OCI-M1 (cell line): ENCODE measurements at places on chromosomes 2 and 18.

- no peak for DNase-seq
Observed at GRCh38 chr2:19739256-19739655, 162.5 kb downstream of the TTC32 start.

- DNase-seq, result no peak
Observed at GRCh38 chr18:77079954-77080682, 52.5 kb downstream of the MBP start.

- no peak for DNase-seq
Observed at GRCh38 chr2:28150236-28150915, 242.3 kb upstream of the FOSL2 start.

DNA sequence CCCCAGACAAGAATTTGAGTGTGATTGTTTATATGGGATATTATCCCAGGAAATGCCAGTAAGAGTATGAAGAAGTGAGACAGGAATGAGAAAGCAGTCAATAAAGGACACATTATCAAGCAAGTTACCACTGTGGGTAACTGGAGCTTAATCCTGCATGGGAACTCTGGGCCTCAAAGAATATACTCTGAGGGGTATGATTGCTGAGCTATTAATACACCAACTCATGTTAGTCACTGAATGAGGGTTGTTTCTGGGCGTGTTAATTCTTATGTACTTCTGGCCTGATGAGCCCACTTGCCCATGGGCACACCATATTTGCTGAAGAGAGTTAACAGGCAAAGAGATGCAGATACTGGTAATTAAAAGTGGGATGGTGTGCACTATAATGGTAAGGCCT lies 26.6 kb upstream of the PAIP2B start:
- DNase-seq, result no peak

DNA sequence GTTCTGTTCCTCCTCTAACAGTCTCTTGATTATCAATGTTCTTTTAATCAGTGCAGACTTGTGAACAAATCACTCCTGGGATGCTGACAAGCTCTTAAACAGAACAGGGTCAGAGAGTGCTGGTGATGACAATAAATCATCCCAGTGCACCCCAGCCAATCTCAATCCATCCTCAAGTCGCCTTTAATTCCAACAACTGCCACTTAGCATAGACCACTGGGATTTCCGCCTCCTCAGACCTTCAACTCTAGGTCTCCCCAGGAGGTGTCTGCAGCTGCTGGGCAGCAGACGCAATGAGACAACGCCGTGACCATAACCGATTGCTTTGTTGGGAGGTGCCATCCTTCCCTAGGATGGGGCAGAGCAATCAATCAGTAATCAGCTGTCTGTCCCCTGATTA lies 184.2 kb upstream of the ACAA2 start:
- DNase-seq, result no peak

DNA sequence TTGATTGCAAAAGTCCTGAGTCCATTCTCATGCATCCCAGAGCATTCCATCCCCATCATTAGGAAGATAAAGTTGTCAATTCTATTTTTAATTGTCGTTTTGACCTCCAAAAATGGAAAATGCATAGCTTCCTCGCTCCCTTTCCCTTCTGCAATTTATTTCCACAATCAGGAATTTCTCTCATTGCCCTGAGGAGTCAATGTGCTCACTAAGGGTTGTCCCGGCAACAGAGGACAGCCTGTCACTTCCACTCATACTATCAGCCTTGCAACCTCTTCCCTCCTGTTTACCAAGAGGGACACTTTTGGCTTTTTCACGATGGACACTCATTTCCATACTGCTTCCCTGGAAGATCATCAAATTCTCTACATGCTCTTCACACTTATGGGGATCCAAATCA lies 164.8 kb downstream of the MYO5B start:
- no peak for DNase-seq

DNA sequence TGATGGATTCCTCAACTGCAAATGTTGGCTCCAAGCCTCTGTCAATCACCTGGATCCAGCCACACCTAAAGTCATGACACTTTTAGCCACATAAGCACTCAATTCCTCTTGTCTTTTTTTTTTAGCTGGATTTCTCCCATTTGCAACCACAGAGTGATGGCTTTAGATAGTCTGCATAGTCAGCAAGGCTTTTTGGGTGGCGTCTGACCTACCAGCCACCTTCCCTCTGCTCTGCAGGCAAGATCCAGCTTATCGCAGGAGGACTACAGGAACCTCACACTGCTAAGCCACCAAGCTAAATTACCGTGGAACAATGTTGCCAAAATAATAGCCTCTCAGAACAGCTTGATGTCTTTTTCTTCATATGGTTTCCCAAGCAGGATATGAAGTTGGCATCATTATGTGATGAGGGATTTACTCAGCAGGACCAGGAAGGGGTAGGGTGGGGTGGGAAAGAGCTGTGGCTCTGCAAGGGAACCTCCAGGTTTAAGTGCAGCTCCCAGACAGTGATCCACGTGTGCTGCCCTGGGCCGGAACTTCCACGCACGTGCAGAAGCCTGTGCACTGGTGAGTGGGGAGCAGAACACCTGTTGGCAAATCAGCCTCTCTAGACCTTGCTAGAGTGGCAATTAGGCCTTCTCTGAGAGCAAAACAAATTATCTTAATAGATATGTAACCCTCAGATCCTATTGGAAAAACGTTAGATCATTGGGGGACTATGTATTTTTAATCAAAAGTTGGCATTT lies 170.6 kb upstream of the NCK2 start:
- DNase-seq, result peak; percentile 61

- peak; percentile 57 for DNase-seq
Observed at GRCh38 chr2:70089220-70089982, 2.1 kb downstream of the PCBP1 start.

- no peak for DNase-seq
Observed at GRCh38 chr18:50814395-50814794, 5.4 kb downstream of the MRO start.

DNA sequence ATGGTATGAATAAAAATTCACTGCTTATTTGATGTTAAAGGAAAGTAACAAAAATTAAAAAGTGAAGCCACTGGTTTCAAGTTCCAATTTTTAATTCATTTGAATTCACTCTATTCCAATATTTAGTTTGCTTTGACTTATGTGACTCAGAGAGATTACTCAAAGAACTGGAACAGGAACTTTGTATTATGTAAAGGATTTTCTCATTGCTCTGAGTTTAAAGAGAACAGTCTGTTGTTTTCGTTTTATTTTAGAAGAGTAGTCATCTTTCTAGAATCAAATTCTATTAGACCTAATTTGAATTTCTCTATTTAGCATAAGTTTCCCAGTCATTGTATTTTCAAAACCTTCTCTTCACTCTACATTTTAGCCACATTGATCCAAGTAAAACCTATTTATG lies 300.1 kb upstream of the SLC8A1 start:
- DNase-seq, result no peak

GRCh38 chr2:126304154-126304553 lies 351.8 kb upstream of the GYPC start:
- DNase-seq, result no peak

DNA sequence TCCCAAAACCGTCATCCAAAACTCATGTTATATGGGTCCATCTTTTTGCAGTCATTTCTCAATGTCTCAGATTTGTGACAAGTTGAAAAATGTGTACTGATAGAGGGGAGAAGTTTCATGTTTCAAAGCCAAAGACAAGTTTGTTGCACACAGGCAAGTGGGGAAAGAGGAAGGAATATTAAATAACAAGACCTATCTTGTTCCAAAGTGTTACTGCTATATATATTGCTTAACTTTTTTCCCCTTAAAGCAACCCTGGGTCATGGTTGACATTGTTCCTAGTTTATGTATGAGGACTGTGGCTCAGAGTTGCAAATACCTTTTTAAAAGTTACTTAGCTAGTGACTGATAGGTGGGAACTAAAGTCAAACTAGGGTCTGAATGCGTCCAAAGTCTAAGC lies 1.7 kb downstream of the ITGA4 start:
- DNase-seq, result peak; percentile 81

DNA sequence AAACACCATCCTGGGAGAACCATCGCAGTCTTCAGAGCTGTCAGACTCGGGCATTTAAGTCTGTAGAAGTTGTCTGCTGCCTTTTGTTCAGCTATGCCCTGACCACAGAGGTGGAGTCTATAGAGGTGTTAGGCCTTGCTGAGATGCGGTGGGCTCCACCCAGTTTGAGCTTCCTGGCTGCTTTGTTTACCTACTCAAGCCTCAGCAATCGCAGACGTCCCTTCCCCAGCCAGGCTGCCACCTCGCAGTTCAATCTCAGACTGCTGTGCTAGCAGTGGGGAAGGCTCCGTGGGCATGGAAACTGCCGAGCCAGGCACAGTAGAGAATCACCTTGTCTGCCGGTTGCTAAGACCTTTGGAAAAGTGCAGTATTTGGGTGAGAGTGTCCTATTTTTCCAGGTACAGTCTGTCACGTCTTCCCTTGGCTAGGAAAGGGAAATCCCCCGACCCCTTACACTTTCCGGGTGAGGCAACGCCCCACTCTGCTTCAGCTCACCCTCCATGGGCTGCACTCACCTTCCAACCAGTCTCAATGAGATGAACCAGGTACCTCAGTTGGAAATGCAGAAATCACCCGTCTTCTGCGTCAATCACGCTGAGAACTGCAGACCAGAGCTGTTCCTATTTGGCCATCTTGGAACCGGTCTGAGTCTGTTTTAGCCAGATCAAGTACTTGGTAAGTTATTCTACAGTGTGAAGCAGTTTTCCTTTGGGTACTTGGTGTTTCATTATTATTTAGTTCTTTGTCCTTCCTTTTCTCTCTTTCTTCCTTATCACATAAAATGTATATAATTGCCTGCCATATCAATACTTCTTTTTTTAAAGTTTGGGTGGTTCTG lies 71.5 kb downstream of the CDC42EP3 start:
- no peak for DNase-seq

- DNase-seq, result peak; percentile 56
Observed at GRCh38 chr2:55232863-55233657, 572 bp downstream of the RPS27A start.

DNA sequence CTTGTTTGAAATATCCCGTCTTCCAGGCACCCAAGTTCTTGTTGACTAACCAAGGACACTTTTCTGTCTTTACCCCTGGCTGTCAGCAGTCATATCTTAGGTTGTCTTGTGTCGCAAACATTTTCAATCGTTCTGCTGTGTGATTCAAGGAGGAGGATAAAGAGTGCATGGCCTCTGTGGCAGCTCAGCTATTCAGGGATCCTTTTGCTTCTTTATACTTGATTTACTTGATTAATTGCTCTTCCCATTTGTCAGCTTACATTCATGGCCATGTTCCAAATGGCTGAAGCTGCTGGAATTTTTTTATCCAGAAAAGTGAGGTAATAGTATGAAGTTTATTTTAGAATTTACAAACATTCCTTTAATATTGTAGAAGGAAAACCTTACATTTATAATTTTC lies 97.3 kb upstream of the FZD5 start:
- DNase-seq, result no peak

DNA sequence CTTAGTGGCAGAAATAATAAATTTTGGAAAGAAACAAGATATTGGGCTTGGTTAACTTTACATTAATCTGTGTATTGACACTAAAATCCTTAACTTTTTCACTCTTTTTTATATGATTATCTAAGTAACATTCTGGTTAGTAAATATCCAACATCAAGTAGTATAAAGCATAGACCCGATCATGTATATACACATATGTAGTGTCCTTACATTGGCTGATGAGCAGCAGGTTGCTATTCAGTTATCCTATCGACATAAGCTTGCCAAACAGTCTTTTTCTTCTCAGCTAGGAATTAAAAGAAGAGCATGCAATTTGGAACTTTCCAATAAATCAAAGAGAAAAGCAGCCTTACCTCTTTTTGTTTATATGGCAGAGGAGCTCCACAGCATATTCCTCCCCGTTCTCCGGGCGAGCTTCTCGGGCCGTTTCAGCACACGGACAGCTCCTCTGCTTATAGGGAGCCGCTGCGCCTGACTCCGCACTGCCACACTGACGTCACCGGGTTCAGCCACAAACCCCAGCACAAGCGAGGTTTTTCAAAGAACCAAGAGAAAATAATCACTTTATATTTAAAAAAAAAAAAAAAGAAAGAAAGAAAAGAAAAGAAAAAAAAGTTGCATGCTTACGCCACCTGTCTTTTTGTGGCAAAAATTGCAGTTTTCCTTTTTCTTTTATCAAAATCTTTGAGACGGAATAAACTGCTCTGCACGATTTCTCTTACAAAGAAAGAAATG lies at the start of gene SCG2:
SCG2 (minus strand) TSS at position 430 of the 735 bp plus-strand sequence. CDS start 3,079 bp downstream, outside the sequence.
- peak; percentile 75 for DNase-seq

DNA sequence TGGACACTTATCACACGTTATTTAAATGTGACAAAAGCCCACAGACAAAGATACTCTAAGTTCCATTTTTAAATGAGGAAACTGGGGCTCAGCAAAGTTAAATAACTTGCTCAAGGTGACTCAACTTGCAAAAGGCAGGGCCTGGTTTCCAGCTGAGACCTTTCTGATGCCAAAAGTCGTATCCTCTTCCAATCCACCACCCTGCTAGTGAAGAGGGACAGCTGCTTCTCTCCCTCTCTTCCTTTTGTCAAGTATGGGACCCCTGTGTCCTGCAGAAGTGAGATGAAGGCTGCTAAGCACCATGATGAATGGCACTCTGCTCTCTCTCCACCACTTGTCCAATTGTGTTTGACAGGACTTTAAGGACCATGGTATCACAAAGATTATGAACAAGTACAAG lies 140.9 kb downstream of the DYM start:
- no peak for DNase-seq

DNA sequence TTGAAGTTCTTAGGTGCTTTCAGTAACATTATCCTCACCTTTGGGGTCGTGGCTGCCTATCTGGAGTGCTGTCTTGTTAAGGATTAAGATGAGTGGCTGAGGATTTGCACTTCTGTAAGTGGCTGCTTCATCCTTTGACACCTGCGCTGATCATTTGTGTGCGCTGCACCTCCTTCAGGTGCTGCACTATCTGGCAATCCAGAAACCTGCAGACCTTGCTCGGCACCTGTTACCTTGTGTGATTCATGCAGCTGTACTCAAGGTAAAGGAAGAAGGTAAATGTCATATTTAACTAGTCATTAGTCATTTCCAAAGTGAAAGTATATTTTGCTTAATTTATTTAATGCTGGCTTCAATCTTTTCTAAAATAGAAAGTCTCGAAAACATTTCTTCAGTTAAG lies 110.3 kb downstream of the RAB3GAP1 start:
- no peak for DNase-seq

- DNase-seq, result no peak
Observed at GRCh38 chr18:63255435-63255834, 64.1 kb downstream of the BCL2 start.
